ENCODE measurements at places on chromosomes 13 and 19.
A peak's percentile ranks its signal among the peaks of the same experiment; 100 is the strongest.

- DNase-seq, result no peak
Observed at GRCh38 chr19:6693056-6693471, 23.1 kb upstream of the TNFSF14 start.

GRCh38 chr19:5229778-5230335 lies 110.8 kb downstream of the PTPRS start:
- no peak for DNase-seq

DNA sequence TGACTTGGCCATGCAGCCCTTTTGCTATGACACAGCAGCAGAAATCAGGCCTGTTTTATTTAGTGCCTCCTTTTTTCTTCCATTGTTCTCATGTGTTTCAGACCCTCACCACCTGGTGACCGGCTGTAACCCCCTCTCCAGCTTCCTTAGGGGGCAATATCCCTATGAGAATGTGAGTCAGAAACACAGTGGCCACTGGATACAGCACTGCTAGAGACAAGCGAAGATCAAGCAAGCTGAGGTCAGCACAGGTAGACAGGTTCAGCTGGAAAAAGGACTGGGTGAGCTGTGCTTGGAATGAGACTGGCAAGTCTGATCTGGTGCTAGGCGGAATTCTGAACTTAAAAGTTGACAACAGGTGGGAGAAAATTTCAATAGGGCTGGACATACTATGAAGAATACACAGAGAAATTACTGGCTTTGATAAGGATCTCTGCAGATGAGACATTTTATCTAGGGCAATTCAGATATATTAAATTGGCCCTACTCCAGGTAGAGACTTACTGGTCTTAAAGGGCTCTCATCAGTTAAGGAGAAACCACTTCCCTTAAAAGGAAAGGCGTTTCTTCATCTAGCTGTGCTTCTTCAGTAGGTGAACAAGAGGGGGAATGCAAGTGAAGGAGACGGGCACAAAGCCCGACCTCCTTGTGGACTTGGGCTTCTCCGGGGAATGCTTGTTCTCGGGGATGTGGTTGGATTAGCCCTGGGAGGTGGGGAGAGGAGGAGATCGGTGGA lies 83.3 kb downstream of the ERCC5 start:
- no peak for DNase-seq

DNA sequence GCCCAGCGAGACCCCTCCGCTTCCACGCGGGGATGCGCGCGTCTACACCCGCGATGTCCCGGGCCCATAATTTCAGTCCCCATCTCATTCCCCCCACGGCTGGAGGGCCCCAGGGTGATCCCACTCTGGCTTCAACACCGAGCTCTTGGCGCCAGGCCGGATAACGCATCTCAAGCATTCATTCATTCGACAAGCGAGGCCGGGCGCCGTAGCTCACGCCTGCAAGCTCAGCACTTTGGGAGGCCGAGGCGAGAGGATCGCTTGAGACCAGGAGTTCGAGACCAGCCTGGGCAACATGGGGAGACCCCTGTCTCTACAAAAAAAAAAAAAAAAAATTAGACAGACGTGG lies 5.9 kb downstream of the ANGPTL6 start:
- DNase-seq, result no peak

- no peak for DNase-seq
Observed at GRCh38 chr13:39119422-39119821, 81.2 kb downstream of the NHLRC3 start.

GRCh38 chr13:106570299-106570852 lies 2.4 kb upstream of the ARGLU1 start:
- peak; percentile 8 for DNase-seq

DNA sequence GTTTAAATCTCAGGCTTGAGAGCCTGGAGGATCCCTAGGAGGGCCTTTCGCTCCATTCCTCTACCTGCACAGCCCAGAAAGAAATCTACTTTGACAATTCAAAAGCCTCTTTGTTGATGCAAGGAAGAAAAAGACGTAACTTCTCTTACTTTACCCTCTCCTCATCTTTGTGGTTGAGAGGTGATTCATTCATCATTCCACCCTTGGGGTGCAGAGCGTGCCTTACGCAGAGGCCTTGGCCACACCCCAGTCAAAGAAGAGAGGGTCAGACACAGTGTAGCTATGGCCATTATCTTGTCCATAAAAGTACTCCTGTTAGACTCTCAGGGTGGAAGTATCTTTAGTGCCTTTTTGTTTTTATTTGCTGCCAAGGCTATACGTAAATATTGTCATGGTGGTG lies 184.0 kb downstream of the IRS2 start:
- DNase-seq, result no peak

DNA sequence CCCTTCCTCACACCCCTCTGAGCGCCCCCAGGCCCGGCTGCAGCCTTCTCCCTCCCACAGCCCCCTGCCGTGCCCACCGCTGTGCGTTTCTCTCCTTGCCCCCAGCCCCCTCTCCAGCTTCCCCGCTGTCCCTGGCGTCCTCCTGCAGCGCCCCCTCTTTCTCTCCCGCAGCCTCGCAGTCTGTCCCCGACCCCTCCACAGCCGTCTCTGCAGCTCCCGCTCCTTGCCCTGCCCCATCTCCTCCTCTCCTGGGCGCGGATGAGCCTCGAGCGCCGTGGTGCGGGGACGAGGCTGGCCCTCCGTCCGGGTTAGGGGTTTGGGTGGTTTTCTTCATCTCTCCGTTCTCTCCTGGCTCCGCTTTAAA lies 1.1 kb downstream of the KMT5C start:
- DNase-seq, result no peak

- no peak for DNase-seq
Observed at GRCh38 chr13:97249796-97250495, 27.8 kb downstream of the MBNL2 start.

GRCh38 chr19:50712833-50713232 lies 6.8 kb downstream of the SHANK1 start:
- DNase-seq, result no peak

DNA sequence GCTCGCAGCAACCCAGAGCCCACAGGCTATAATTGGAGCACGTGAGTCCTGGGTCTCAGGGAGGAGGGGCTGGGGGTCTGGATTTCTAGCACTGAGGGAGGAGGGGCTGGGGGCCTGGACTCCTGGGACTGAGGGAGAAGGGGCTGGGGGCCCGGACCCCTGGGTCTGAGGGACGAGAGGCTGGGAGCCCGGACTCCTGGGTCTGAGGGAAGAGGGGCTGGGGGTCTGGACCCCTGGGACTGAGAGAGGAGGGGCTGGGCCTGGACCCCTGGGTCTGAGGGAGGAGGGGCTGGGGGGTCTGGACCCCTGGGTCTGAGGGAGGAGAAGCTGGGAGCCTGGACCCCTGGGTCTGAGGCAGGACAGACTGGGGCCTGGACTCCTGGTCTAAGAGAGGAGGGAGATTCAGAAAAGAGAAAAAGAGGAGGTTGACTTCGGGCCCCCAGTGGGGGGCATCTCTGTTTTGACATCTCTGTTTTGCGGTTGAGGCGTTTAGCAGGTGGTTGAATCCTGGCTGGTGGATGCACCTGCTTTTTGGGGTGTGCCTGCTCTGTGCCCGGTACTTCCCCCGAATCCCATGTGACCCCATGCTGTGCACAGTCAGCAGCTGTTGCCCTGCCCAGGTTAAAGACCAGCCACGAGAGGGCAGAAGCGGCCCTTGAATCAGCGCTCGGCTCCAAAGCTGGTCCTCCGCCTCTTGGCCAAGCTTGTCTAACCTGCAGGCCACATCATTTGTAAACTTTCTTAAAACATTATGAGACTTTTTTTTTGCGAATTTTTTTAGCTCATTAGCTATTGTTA lies 10.5 kb downstream of the PVR start:
- no peak for DNase-seq

- no peak for DNase-seq
Observed at GRCh38 chr13:79870123-79870522, 389.2 kb downstream of the NDFIP2 start.

- no peak for DNase-seq
Observed at GRCh38 chr13:39910041-39910440, 254.6 kb downstream of the COG6 start.

DNA sequence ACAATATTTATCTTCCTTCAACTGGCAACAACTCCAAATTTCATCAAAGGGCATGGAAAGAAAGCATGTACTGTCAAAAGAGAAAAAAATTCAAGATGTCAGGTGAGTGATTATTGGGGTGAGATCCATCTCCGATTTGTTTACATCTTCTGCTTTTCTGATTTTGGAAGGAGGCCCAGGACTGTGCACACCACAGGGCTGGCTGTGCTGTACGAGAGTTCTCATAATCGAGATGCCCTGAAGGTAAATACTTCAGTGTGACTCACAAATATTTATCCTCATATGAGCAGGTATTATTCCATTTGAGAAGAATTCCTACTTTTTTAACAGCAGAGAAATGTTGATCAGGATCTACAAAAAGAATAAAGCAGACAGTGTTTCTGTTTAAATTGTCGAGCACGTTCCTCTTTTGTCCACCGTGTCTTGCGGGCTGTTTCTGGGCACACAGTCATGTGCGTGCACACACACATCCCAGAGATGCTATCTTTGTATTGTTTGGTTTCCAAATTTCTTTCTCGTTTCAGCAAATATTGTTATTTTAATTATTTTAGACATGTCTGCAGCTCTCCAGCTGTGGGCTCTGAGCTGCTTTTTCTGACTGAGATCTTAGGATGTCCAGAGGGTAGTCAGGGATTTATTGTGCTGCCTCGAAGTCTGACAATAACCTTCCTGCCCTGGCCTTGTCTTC lies 103.8 kb downstream of the KL start:
- DNase-seq, result no peak

- no peak for DNase-seq
Observed at GRCh38 chr13:105984236-105984635, 551.2 kb downstream of the EFNB2 start.

DNA sequence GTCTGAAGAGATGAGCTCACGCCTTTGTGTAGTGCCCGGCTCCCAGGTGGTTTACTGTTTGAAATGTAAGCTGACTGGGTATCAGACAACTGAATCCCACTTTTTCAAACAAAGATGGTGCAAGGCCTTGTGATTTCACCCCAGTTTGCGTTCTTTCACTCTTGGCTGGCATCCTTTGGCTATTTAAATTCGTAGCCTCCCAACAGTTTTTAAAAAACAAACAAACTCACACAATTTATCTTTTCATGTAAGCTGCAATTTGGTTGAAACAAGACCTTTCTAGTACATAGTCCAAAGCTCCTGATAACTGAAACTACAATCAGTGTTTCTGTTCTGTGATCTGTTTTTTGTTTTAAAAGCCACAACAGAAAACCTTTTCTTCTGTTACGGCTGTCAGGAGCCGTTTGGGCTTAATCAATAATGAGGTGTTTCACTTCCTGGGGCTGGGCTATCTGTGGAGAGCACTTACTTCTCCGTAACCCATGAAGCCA lies 65.1 kb upstream of the NPAS1 start:
- no peak for DNase-seq

DNA sequence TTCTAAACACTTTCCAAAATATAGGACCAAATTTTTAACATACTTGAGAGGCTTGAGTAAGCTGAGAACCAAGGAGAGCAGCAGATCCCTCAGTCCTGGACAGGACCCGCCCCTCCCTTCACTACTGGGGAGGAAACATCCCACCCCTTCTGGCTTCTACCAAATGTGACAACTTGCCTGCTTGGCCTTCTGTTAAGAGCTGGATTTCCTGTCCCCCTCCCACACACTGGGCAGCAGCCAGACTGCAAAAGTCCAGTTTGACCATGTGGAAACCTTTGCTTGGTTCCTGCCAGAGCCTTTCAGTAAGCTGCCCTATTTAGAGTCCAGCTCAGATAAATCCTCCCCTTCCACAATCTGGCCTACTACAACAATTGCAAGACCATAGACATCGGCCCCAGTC lies 84.3 kb downstream of the FGF14 start:
- DNase-seq, result no peak

- DNase-seq, result no peak
Observed at GRCh38 chr13:103517066-103517767, 451.0 kb upstream of the SLC10A2 start.

DNA sequence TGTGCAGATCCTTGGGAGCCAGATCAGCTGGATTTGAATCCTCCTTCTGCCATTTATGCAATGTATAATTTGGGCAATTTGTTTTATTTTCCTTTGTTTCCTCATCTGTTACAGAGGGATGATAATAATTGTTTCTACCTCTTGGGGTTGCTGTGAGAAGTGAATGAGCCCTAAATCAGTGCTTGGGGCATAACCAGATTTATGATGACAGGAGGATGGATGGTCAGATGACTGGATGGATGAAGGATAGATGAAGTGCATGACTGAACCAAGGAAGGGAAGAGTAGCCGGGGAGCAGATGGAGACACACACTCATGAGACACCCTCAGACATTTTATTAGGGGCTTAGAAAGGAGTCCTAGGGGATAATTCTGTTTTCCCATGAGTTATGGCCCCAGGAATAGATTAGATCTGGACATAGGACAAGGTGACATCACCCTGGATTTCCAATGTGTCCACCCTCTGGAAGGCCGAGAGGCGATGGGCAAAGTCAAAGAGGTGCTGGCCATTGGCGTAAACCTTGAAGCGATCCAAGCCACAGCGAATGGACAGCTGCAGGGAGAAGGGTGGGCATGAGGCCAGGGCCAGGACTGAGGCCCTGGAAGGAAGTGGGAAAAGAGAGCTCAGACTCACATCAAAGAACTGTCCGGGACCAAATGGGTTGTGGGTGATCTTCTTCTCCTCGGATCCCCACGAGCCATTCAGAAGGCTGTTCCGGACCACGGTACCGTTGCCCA lies 11.2 kb downstream of the LGALS4 start:
- no peak for DNase-seq

DNA sequence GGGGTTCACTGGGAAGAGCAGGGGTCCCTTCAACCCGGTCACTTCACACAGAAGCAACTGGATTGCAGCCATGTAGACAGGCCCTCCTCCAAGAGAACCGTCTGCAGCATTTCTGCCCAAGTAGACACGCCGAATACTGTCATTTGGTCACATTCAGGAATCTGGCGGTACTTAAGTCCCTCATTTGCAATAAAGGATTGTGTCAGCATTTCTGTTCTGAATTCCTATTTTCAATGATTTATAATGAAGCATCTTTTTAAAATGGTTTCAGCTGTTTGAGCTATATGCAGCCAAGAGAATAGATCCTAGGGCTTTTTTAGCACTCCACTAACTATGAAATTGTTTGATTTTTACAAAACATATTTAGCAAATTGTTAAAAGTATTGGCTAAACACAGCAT lies 143.5 kb upstream of the SOX1 start:
- no peak for DNase-seq

DNA sequence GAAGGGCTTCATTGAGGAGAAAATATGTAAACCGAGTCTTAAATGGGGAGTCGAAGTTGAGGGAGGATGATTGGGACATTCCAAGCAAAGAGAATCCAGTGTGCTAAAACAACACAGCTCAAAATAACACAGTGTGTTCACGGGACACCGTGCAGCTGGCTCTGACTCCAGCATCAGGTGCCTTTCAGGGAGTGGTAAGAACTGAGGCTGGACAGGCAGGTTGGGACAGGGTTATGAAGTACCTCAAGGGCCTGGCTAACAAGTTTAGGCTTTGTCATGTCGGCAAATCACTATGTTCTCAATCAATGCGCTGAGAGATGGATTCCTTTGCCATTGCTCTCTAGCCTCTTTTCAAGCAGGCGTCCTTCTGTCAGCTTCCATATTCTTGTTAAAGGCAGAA lies 27.5 kb upstream of the WDFY2 start:
- no peak for DNase-seq

DNA sequence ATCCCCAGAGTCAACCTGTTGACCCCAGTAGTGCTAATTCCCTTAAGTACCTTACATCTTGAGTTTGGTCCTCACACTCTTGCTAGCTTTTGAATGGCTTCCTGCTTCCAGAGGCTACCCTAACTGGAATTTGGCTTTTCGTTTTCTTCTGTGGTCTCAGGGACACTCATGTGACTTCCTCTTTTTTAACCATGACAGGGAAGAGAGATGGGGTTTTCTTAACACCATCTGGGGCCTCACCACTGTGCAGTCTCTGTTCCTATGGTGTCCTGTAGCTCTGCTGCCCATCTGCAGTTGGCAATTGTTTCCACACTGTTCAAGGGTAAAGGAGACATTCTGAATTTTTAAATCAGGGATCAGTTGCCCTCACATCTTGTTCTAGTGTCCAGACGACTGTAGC lies 66.7 kb downstream of the SLC10A2 start:
- DNase-seq, result no peak

Data from LoVo (cell line).